Stimulated activated CD4-positive, alpha-beta T cell treated with anti-CD3 and anti-CD28 coated beads, Interleukin-1b, Interleukin-23, amount 100 ng/mL, for 48 hours (primary cell): ENCODE measurements at places on chromosomes 4 and X.

- DNase-seq: no peak
Measured at GRCh38 chr4:116913451-116913850, 171.9 kb downstream of the TRAM1L1 start.

- peak; percentile 1 for DNase-seq
Measured at GRCh38 chr4:336099-336892, 1.3 kb upstream of the ZNF141 start.

DNA sequence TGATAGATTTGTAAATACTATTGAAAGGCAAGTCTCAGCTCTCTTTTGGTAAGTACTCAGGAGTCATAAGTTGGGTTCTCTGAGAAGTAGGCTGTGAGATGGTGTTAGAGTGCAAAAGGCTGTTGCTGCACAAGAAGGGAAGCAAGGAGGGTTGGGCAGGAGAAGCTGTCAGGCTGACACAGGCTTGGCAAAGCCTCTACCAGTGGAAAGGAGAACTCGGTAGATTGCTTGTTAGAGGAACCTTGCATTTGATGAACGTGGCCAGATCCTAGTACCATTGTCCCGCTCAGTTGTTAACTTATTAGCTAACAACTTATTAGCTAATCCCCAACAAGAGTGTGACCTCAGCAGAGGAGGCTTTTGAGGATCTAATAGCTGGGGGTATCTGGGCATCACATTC lies 449.3 kb upstream of the BOD1L1 start:
- DNase-seq: no peak

GRCh38 chrX:13515211-13515930 lies 54.0 kb upstream of the EGFL6 start:
- DNase-seq: no peak

DNA sequence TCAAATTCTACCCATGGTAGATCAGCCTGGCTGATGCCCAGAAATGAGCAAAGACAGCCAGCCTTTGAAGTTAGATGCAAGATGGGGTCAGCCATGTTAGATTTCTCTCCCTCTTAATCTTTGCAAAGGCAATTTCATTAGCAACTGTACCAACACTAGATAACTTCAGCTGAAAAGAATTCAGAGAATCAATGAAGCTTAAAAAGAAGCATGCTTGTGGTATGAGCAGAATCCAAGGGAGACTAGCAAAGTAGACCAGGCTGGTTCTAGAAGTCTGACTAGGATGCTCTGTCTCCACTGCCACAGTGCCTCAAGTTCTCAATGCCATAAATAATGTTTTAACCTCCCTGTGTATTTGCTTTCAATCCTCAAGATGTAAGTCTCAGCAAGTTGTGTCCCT lies 247.3 kb downstream of the SLC7A11 start:
- DNase-seq: no peak

DNA sequence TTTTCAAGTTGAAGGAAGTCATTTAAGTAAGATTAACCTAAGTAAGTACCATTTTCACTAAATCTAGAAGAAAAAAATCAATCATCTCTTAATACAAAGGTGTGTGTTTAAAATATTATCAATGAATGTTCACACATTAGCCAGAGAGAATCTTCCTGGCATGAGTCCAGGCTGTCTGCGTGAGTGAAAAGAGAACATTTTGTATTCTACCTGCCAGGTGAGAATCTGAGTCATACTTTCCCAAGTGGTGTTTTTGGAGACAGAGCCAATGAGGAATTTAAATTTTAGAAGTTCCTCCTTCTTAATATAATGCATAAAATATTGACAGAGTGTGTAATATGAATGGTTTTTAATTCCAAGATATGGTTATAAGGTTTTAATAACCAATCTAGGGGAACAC lies 371.8 kb upstream of the NR3C2 start:
- DNase-seq: no peak

- DNase-seq: no peak
Measured at GRCh38 chr4:154908168-154908567, 127.1 kb downstream of the RBM46 start.

- DNase-seq: no peak
Measured at GRCh38 chr4:111838406-111838930, 306.8 kb upstream of the FAM241A start.

DNA sequence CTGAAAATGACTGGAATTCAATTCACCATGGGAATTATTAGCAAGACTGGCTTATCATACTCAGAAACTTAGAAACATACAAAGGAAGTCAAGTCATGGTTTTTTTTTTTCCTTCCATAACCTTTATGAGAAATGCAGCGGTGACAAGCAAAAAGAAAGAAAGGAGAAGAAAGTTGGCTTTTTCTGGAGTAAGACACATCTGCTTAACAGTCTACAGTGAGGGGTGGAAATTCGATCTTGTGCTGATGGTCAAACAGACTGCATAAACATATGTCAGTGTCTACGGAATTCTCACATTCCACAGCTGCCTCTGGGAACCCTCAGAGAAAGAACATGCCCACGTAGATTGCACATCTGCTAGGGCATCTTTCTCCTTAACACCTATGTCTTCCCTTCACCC lies 54.6 kb downstream of the PROM1 start:
- DNase-seq: no peak

DNA sequence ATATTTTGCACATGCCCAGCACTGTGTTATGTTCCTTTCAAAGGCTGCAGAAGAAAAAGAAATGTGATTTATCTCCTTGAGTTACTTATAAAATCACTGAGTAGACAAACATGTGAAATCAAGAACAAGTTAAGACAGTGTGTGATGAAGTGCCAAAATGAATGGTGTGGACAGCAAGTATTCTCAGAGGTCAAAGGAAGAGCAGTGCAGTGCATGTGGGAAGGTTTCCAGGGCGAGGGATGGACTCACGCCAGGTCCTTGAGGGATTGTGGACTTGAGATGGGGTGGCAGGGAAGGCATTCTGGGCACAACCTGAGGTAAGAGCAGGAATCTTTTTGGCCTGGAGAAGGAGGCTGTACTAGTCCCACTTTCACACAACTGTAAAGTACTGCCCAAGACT lies 115.5 kb downstream of the FNIP2 start:
- no peak for DNase-seq

DNA sequence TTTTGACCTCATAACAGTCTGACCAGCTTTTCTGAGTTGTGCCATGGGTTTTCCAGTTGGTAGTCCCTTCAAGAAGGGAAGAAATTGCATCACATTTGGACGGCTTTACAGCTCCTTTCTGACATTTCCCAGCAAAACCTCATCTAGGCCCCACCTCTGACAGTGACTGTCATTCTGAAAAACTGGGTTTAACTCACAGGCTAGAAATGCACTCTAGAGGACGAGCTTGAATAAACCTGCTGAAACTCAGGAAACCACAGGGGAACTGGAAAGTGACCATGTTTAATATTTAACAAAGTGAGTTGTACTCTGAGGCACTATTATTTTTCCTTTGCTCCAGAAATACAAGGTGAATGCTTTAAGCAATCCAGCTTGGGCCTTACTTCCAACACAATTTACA lies 434.3 kb upstream of the RASGEF1B start:
- DNase-seq: no peak

DNA sequence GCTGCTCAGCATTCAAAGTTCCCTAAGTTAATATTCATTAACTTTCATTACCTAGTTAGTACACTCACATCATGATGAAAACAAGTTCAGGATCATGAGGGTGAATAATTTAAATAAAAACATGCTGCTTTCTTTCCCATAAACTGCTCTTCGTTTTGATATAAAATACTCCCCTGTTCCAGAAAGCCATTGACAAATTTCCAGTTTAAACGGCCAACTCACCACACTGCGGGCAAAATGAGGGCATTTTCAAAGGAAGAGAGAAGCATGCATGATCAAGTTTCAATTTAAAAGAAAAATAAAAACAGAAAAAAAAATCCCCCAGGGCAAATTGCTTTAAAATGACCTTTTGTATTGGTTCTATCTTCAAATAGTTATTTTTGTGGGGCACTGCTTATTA lies 69.6 kb downstream of the EPHA5 start:
- no peak for DNase-seq
